ENCODE measurements at places on chromosomes 13 and 19. TPM values are rescaled to one million over a fixed set of nuclear protein-coding genes. Genes with fewer than 3 reads are reported as not detected.

DNA sequence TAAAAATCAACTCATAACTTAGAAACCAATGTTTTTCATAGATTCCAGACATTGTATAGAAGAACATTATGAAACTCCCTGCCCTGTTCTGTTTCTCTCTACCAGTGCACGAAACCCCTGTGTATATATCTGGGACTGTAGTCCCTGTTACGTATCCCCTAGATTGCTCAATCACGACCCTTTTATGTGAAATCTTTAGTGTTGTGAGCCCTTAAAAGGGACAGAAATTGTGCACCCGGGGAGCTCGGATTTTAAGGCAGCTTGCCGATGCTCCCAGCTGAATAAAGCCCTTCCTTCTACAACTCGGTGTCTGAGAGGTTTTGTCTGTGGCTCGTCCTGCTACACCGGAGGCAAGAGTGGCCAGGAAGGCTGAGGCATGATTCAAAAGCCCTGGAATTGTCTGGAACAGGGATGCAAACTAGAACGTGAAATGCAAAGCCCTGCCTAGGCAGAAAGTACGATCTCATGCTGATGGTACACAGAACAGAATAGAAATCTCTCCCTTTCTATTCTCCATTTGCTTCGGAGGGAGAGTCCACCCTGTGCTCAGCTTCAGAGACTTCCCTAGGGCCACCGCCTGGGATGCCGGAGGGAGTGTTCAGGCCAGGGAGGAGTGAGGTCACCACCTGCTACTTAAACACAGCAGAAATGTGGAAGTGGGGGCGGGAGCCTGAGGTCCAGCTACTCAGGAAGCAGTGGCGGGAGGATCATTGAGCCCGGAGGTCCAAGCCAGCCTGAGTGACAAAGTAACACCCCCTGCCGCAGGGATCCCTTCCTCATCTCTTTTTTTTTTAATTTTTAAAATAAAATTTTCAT lies 758 bp upstream of the ZNF888 start:
- no peak for DNase-seq

DNA sequence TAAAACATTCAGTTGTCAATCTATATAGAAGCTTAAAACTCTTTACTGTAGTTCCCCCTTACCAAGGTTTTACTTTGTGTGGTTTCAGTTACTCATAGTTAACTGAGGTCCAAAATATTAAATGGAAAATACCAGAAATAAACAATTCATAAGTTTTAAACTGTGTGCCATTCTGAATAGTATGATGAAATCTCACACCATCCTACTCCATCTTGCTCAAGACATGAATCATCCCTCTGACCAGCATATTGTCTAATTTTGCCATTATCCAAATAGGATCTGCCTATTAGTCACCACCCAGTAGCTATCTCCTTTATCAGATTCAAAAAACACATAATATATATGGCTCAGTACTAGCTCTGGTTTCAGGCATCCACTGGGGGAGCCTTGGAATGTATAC lies 22.4 kb downstream of the ZNF571 start:
- DNase-seq, result no peak

GRCh38 chr13:77697217-77698103 lies at the start of gene SLAIN1:
SLAIN1 (plus strand) TSS chr13:77697687; CDS start chr13:77697914, 227 bp downstream.
- peak; percentile 49 for DNase-seq

DNA sequence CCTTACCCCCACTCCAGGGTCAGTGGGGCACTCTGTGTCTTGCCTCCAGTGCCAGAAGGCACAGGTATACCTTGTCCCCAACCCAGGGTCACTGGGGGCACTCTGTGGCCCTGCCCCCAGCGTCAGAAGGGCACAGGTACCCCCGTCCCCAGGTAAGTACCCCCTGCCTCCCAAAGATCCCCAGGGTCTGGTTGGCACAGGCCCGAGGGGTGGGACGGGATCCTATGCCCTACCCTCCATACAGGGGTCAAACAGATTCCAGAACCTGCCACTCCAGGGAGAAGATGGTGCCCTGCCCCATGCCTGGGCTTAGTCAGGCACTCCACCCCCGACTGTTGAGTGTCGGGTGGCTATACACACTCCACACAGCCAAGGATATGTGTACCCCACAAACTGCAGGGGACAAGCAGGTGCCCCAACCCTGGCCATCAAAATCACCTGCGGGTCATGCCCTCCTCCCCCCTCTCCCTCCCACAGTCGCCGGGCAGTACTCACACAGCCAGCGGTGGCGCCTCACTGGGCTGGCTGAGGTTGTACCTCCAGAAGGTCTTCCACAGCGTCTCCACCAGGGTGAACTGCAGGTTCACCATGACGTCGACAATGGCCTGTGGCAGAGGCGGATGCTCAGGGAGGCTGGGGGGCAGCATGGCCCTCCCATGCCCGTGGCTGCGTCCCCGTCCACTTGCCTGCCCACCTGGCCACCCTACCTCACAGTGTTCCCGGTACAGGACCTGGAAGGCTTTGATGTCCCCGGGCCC lies 13.8 kb downstream of the DCAF15 start:
- DNase-seq, result no peak

- no peak for DNase-seq
Measured at GRCh38 chr13:38862443-38862842, 128.2 kb downstream of the STOML3 start.

- DNase-seq, result peak; percentile 5
Measured at GRCh38 chr13:70960841-70961443, 852.7 kb upstream of the KLHL1 start.

- DNase-seq, result no peak
Measured at GRCh38 chr19:38165335-38165734, 58.7 kb downstream of the DPF1 start.

GRCh38 chr19:49939721-49940481 lies 10.6 kb upstream of the NUP62 start:
- no peak for DNase-seq

DNA sequence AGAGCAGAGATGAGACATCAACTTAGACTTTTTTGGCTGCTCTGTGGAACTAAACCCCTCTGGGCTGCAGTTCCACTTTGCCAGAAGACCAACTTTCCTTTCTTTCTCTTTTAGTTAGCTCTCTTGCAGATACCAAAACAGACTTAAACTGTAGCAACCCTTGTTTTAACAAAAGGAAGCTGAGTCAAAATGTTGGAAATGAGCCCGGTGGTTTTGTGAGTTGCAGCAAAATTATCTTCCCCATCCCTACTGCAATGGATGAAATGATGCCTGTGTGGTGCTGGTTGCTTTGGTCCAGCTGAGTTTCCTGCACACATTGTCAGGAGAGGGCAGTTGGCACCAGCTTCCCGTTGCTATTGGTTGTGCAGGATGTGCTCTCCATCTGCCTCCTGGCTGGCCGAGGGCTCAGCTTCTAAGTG lies 115.3 kb downstream of the LRCH1 start:
- DNase-seq, result peak; percentile 89

DNA sequence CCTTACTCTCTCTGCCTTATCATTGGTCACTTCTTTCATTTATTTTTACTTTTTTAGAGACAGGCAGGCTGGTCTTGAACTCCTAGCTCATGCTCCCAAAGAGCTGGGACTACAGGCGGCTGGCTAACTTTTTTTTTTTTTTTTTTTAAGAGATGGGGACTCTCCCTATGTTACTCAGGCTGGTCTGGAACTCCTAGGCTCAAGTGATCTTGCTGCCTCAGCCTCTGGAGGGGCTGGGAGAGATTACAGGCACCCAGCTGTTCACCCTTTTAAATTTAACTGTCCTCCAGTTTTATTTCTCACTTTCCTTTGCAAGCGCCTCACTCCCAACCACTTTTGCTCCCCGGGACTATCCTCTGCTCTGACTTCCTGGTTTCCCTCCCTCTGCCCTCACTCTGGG lies 5.6 kb upstream of the CLDN10 start:
- DNase-seq, result no peak

GRCh38 chr13:111344471-111345191 lies 24.2 kb downstream of the TEX29 start:
- no peak for DNase-seq

DNA sequence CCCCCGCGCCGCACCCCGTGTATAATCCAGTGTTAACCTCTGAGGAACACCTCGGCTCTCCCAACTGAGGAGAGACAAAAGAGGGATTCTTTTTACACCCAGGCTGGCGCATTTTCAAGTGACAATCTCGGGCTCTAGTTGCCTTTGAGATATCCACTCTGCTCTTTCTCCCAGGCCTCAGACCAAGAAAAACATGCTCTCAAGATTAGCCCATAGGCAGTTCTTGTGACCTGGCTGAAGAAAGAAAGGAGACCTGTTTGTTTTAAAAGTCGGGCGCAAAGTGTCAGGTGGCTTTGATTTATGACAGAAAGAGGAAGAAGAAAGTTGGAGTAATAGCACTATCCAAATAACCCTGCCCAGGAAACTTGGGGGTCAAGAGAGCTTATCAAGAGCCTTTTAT lies 27.3 kb downstream of the SHISA2 start:
- DNase-seq, result peak; percentile 34

DNA sequence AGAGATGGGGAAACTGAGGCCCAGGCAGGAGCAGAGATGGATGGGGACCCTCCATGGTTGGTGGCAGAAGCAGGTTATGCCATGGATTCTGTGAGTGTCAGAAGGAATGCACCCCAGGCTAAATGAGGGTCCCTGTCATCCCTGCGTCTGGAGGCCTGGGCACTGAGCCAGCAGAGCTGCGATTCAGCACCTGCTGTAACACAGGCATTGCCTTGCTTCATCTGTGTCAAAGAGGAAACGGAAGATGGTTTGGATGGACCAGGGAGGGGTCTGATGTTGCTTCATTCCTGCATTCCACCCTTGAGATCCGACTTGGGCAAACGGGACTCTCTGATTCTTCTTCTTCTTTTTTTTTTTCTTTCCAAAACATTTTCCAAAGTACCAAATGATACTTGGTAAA lies 1.2 kb downstream of the C5AR1 start:
- DNase-seq, result no peak

GRCh38 chr19:18193388-18194180 lies 566 bp downstream of the MPV17L2 start:
- peak; percentile 19 for DNase-seq

DNA sequence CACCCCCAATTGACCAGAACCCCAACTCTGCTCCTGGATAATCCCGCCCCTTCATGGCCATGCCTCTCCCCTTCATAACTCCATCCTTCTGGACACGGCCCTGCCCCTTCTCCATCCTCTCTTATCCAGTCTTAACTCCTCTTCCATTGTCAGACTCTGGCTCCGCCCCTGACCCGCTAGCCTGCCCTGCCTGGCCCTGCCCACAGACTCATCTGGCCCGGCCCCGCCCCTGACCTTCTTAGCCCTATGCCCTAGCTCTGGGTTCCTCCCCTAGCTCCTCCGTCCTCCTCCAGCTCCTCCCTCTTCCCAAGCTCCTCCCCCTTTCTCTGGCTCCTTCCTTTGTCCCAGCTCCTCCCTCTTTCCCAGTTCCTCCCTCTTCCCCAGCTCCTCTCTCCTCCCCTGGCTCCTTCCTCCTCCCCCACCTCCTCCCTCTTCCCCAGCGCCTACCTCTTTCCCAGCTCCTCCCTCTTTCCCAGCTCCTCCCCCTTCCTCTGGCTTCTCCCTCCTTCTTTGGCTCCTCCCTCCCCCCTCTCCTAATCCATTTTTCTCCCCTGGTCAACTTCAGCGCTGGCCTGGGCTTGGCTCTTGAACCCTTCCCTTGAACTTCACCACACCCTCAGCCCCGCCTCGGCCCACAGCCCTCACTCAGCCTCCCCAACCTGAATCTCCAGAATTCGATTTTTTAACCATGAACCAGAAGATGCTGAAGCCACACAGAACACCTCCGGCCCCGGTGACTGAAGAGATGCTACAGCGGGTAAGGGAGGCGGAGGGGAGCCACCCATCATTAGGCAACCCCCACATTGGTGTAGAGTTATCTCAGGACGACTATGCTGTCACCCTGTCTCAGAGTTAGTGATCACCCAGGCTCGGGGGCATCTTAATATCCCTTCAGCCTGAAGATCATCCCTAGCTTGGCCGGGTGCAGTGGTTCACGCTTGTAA lies 9.2 kb upstream of the ZNF358 start:
- DNase-seq, result peak; percentile 69

GRCh38 chr19:44598355-44598754 lies 15.0 kb upstream of the IGSF23 start:
- DNase-seq, result no peak

DNA sequence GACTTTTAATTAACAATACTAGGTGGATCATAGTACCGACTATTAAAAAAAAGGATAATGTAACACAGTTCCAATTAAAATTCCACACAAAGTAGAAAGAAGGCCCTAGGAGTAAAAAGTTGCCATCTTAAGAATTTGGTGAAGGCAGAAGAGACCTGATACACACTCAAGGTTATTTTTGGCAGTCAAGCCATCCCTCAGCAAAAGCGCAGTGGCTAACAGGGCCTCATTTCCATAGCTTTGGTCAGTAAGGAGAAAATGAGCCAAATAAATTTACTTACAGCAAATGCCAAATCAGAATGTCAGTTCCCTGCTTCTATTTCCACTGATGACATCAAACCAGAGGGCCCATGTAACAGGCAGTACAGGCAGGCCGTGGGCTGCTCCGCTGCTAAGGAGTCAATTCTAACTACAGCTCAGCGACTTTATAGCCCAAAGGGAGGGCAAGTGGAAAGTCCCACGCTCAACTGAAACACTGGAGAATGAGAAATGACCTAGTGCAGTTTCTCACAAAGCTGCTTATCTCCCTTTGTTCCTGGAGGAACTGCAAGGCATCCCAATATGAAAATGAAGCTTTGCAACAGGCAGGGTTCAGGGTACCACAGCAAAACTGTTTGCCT lies 6.3 kb downstream of the ARGLU1 start:
- peak; percentile 70 for DNase-seq

DNA sequence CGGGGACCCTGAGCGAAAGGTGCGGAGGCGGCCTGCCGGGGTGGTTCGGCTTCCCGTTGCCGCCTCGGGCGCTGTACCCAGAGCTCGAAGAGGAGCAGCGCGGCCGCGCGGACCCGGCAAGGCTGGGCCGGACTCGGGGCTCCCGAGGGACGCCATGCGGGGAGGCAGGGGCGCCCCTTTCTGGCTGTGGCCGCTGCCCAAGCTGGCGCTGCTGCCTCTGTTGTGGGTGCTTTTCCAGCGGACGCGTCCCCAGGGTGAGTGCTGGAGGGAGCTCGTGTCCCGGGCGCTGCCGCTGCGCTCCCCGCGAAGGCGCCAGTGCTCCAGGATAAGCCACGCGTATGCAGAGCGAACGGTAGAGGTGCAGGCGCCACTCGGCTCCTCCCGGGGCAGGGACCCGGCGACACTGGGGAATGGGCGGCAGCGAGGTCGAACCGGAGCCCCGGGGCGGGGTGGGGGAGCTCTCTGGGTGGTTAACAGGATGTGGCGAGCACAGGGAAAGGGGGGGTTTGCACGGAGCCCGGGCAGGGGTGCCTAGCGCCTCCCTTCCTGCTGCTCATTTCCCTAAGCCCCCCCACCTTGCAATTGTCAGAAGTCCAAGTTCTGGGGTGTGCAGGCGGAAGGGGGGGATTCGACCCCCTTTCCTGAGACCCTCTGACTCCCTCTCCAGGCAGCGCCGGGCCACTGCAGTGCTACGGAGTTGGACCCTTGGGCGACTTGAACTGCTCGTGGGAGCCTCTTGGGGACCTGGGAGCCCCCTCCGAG lies at the start of gene IL27RA:
TSS of gene IL27RA (plus strand) at position 44 of the 762 bp plus-strand sequence. CDS start at position 155, 111 bp downstream.
- DNase-seq, result peak; percentile 41

RNF225 gene
- not detected for total RNA-seq

KCTD4 gene
- not detected for total RNA-seq

PNMA8B gene
- total RNA-seq, result 0.13 TPM

GNG7 gene
- 0.64 TPM for total RNA-seq

RDH8 gene
- not detected for total RNA-seq

SHISA7 gene
- not detected for total RNA-seq

ZNF799 gene
- 6.6 TPM for total RNA-seq

N4BP2L2 gene
- total RNA-seq, result 50.3 TPM
